ELF-1 (cell line): ENCODE measurements at places on chromosomes 12 and 14.

- no peak for DNase-seq
These were observed 54.7 kb downstream of the SPTB start for GRCh38 chr14:64825006-64825405.

- DNase-seq, result no peak
These were observed 37.6 kb downstream of the TMEM116 start for GRCh38 chr12:111975161-111975931.

DNA sequence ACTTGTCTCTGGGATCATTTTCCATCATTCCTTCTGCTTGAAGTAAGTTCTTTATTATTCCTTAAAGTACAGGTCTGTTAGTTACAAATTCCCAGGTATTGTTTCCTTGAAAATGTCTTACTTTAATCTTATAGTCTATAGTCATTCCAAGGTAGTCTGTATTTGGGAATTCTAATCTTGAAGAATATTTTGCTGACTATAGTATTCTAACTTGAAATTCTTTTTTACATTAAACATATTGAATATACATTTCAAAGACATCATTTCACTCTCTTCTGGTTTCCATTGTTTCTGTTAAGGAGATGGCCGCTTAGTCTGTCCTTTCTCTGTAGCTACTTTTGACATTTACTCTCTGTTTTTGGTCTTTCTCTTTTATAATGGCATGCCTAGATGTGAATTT is 399.8 kb downstream of the TMEM117 start:
- no peak for DNase-seq

- DNase-seq, result no peak
These were observed 2.7 kb downstream of the RAP1B start for GRCh38 chr12:68613209-68613904.

DNA sequence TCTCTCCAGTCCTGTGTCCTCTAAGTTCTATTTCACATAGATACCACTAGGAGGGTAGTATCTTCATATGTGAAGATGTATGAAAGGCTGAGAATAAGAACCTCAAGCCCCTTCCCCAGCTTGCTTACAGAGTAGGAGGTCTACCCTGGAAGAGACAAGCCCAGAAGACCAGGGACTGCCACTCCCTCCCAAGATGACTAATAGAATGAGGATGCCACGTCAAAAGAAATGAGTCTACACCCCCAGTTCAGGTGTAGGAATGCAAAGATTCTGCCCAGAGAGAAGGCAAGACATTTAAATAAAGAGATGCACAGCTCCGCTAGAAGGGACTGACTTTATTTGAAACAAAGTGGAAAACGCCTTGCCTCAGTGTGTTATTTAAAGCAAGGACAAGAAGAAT is 1006.0 kb upstream of the USP15 start:
- DNase-seq, result no peak

GRCh38 chr12:15562263-15562662 is 226.9 kb downstream of the EPS8 start:
- DNase-seq, result no peak
